ENCODE measurements at places on chromosomes 6 and 20. TPM values are rescaled to one million over a fixed set of nuclear protein-coding genes. Genes with fewer than 3 reads are reported as not detected.

SLC32A1 gene
- total RNA-seq = not detected

SLC17A1 gene
- not detected for total RNA-seq

CALHM4 gene
- not detected for total RNA-seq

CLIC5 gene
- total RNA-seq = not detected

RAB44 gene
- not detected for total RNA-seq

SPEF1 gene
- 0.12 TPM for total RNA-seq

RBM24 gene
- total RNA-seq = 1.5 TPM

BPIFA2 gene
- total RNA-seq = not detected

PGC gene
- total RNA-seq = not detected

TXLNB gene
- total RNA-seq = 0.13 TPM

PRR18 gene
- total RNA-seq = not detected

ZNF322 gene
- total RNA-seq = 12.0 TPM

GPLD1 gene
- total RNA-seq = 0.92 TPM

USP49 gene
- 2.1 TPM for total RNA-seq

HBS1L gene
- 147 TPM for total RNA-seq

CD24 gene
- 0.26 TPM for total RNA-seq

ZNF311 gene
- 1.3 TPM for total RNA-seq

CTSZ gene
- 297 TPM for total RNA-seq

PSORS1C1 gene
- 0.92 TPM for total RNA-seq

TIAM2 gene
- total RNA-seq = 3.7 TPM

GPR6 gene
- not detected for total RNA-seq

SLC22A7 gene
- not detected for total RNA-seq

LPA gene
- not detected for total RNA-seq

GNMT gene
- total RNA-seq = not detected

SLC22A2 gene
- total RNA-seq = 0.13 TPM

SEMG1 gene
- total RNA-seq = not detected

GRM1 gene
- total RNA-seq = 0.13 TPM

CD93 gene
- total RNA-seq = 13.4 TPM

COL21A1 gene
- 28.5 TPM for total RNA-seq

DHX35 gene
- 7.8 TPM for total RNA-seq

EMILIN3 gene
- not detected for total RNA-seq

TMEM242 gene
- 7.9 TPM for total RNA-seq

CALHM5 gene
- 11.8 TPM for total RNA-seq

KIAA1755 gene
- total RNA-seq = 10.0 TPM

VNN1 gene
- 0.19 TPM for total RNA-seq

MOG gene
- total RNA-seq = not detected

OOEP gene
- total RNA-seq = not detected

IYD gene
- total RNA-seq = under 0.01 TPM

APCDD1L gene
- 2.4 TPM for total RNA-seq

BPIFB1 gene
- total RNA-seq = not detected

DCDC2 gene
- total RNA-seq = not detected

ADGRF1 gene
- not detected for total RNA-seq

CCDC167 gene
- 23.8 TPM for total RNA-seq

WFDC9 gene
- total RNA-seq = not detected

TBXT gene
- total RNA-seq = not detected

PI3 gene
- not detected for total RNA-seq

RNF182 gene
- 0.40 TPM for total RNA-seq

BANF2 gene
- total RNA-seq = not detected

AKIRIN2 gene
- 12.5 TPM for total RNA-seq

LY6G6F gene
- not detected for total RNA-seq

BTN1A1 gene
- under 0.01 TPM for total RNA-seq

BHLHE23 gene
- total RNA-seq = not detected
